Hematopoietic multipotent progenitor cell (in vitro differentiated cells): ENCODE measurements at places on chromosomes 4 and X.
A peak's percentile ranks its signal among the peaks of the same experiment; 100 is the strongest.

GRCh38 chr4:148735432-148736155 is 293.4 kb upstream of the NR3C2 start:
- no peak for DNase-seq

DNA sequence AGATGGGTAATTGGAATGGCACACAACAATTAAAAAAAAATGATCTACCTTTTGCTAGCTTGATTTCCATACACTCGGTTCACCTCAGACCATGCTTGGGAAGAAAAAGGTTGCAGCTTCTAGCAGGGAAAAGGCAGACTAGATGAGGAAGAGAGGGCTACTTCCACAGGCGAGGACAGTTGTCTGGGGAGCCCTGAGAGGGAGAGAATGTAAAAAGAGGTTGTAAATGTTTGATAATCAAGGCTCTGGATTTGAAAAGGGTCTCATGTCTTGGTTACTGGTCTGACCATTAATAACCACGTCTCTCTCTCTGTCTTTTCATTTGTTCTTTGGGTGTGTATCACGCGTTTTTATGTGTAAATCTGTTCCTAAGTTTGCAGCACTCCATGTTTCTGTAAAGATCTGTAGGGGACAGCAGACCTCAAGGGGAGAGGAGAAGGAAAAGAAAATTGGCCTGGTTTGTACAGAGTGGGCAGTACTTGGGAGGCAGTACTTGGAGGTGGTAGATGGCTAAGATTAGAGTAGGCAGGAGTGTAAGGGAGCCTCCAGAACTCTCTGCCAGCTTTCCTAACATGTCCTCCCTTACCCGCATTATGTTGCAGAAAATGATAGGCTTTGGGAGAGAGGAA is 750 bp downstream of the ARMCX5 start:
- DNase-seq, result no peak

- DNase-seq, result no peak
Measured at GRCh38 chrX:150879855-150880807, 18.3 kb downstream of the CD99L2 start.

DNA sequence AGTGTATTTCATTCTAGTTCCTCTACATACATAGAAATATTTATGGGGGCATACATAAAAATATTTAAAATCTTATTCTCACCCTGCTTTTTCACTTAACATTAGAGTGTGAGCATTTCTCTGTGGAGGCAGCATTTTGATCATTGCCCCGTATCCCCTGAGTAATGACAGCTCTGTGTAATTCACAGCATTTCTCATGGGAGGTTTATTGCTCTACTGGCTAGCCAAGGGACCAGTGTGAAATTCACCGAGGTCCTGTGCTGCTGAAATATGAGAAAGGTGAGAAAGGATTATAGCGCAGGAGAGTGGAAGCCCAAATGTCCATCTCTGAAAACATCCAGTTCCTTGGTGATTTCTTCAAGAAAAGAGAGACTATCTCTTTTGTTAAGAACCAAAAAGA is 22.9 kb downstream of the PDGFC start:
- no peak for DNase-seq

GRCh38 chr4:124389591-124389990 is 322.9 kb downstream of the ANKRD50 start:
- no peak for DNase-seq

DNA sequence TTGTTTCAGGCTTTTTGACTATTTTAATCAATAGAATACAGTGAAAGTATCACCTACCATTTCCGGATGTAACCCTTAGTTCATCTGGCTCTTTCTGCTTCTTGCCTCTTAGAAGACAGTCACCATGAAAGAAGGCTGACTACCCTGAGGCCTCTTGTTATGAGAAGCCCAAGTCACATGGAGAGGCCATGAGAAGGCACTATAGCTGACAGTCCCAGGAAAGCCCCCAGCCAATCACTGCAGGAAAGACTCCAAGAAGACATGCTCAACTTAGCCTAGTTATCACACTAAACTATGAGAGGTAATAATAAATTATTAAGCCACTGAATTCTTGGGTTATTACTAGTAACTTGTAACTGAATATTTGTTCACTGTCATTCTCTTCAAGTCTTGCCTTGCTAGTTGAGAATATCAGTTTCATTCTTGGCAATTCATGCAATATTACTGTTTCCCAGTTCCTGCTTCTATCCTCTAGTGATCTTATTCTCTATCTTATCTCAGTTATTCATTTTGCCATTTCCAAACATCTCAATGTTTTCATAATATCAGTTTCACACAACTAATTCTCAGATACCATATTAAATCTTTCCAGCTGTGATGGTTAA is 57.1 kb upstream of the GUCY1A1 start:
- DNase-seq, result no peak

DNA sequence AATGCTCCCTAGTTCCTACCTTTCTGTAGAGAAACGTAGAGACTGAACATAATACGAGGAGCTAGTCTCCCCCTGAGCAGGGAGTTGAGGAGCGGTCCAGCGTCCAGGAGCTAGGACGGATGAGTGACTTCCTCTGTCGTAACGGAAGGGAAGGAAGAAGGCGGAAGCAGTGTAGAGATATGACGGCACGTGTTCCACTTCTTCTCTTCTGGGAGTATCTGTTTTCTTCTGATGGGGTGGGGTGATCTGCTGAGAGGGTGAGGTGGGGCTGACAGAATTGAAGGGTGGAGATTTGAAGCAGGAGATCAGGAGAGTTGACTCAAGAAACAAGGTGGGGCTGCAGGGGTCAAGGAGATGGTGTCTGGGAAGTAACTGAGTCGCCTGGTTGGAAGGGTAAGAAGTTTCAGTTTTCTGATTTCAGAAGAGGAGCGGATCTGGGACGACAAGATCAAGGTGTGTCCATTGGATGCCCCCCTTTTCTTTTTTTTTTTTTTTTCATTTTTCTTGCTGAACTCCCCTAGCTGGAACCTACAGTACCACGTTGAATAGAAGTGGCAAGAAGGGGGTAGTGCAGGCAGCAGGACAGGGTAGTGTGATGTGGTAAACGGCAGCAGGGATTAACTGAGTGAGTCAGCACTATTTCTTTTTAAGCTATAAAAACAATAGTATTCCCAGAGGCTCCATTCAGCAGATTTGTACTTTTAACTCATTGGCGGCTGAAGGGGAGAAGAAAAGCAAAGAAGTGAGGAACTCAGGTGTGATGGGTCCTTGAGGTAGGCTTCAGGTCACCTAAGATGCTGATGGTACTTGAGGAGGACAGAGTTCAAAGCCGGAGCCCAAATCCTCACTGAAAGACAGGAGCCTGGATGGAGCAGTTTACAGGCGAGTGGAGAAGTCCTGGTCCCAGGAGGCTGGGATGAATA is 50.8 kb upstream of the SETD7 start:
- DNase-seq, result peak; percentile 51

GRCh38 chr4:10011277-10011676 is 10.0 kb downstream of the SLC2A9 start:
- DNase-seq, result no peak

DNA sequence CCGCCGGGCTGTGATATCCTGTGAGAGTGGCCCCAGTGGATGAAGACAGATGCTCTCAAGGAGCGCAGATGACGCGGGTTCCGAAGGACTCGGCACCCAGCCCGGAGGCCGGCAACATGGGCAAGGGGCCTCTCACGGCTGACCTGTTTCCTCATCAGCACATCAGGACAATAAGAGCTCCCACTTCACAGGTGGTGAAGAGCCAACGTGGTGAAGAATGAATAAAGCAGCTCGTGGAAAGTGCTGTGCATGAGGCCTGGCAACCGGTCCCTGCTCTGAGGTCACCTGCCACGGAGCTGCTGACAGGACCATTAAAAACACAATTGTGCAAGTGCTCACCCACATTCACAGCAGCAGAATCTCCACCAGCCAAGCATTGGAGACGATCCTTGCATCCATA is 22.9 kb downstream of the ABLIM2 start:
- DNase-seq, result no peak

GRCh38 chr4:159390648-159391047 is 287.8 kb downstream of the RAPGEF2 start:
- no peak for DNase-seq

- no peak for DNase-seq
Measured at GRCh38 chr4:98930311-98930865, 1.5 kb upstream of the EIF4E start.

DNA sequence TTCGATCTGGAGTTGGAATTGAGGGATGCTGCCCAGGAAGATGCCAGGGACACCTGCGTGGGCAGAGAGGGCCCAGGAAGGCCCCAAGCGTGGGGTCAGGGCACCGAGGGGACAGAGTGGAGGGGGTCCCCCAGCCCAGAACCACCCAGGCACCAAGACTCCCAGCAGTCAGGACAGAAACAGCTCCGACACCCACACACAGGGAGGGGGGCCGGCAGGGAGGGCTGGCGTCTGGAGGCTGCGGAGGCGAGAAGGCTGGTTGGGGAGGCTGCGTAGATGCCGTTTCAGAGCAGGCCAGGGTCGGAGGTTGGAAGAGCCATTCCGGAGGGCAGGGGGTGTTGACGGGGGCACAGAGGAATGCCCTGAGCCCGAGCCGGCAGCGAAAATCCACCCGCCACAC is 23.6 kb downstream of the ATP5ME start:
- no peak for DNase-seq

GRCh38 chrX:33589316-33589715 is 378.0 kb upstream of the DMD start:
- DNase-seq, result no peak

- no peak for DNase-seq
Measured at GRCh38 chr4:184536881-184537248, 62.5 kb upstream of the IRF2 start.

GRCh38 chr4:48162162-48162561 is 28.1 kb upstream of the TXK start:
- DNase-seq, result no peak

- DNase-seq, result peak; percentile 46
Measured at GRCh38 chr4:152679414-152680281, at the start of gene TMEM154. TMEM154 (minus strand) TSS chr4:152679997; CDS start chr4:152679933, 64 bp downstream.

DNA sequence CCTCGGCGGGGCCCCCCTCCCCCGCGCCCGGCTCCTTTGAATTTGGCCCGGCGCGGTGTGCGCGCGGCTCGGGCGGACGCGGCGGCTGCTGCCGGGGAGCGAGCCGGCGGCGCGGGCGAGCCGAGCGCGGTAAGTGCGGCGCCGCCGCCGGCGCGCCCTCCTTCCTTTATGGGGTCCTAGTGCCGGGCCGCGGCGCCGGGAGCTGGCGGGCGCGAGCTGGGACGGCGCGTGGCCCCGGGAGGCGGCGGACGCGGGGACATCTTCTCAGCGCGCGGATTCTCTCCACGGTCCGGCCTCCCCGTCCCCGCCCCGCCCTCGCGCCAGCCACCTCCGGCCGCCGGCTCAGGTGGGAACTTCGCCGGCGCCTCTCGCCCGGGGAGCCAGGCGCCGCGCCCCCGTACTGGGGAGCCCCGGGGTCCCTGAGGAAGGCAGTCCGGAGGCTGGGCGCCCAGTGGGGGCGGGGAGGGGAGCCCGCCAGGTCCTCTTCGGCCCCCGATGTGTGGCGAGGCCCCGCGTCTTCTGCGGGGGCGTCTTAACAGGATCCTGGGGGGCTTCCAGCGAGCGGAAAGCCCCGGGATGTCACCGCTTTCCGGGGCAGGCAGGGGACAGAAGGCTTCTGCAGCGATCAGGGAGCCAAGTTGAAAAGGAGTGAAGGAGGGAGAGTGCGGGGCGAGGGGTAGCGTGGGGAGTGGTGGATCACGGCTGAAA is 98.4 kb upstream of the TENM3 start:
- no peak for DNase-seq

DNA sequence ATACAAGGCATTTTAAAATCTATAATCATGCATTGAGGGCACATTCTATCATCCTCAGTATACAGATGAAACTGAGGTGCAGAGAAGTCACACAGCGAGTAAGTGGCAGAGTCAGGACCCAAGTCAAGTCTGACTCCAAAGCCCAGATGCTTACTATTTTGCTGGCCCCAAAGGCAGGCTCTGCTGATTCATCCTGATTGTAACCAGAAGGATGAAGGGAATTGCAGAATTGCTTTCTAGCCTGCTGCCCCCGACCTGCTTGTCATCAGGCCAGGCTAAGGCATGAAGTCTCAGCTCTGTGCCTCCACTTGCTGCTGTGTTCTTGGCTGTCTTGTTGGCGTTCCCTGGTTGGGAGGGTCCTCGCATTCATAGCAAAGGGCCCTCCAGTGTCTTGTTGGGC is 62.7 kb downstream of the SLC9A6 start:
- no peak for DNase-seq

GRCh38 chrX:54825716-54826438 is 18.3 kb downstream of the MAGED2 start:
- DNase-seq, result no peak

GRCh38 chr4:150371869-150372268 is 210.1 kb upstream of the MAB21L2 start:
- no peak for DNase-seq

DNA sequence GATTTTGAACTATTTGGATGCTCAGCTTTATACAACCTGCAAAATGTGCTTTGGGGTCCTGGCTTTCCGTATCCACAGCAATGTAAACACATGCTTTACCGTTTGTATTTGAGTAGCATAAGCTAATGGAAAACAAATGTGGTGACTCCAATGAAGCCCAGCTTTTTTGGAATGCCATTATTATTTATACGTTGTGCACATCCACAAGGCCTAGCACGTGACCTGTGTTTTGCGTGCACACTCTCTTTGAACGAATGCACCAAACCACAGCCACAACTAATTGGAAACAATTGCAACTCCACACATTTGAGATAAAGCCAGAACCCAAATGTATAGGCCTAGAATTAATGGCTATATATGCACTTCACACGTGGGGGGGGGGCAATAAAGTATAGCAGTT is 189.5 kb upstream of the GPC4 start:
- DNase-seq, result no peak

DNA sequence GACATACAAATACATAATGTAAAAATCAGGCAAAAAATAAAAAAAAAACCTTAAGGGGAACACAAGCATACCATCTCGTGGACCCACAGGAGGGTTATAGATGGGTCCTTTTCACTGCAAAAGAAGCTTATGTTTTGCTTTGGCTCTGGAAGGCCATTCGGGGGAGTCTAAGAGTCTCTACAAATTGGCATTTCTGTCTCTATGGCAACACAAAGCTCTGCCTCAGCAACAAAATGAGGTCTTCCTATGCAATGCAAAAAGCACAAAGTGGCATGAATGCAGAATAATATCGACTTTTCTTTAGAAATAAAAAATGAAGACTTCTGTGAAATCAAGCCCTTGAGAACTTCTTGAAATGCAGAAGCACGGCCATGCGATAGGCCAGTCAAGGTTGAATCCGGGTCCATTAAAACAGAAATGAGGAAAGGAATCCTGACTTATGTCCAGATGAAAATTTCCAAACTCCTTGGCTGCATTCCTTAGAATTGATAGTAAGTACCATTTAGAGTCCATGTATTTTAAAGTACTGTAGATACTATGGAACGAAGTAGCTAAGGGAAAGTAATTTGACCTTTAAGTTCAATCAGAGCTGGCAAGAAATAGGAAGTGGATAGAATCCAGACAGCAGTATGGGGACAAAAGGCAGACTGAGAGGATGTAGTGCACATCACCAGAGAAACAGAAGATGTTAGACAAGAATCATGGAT is 63.7 kb upstream of the PDLIM3 start:
- DNase-seq, result no peak

- peak; percentile 7 for DNase-seq
Measured at GRCh38 chr4:14749910-14750309, 252.4 kb upstream of the CPEB2 start.

- no peak for DNase-seq
Measured at GRCh38 chrX:120857240-120857639, 18.4 kb downstream of the CT47B1 start.
